ENCODE measurements at places on chromosomes 7 and 10. TPM values are rescaled to one million over a fixed set of nuclear protein-coding genes. Genes with fewer than 3 reads are reported as not detected.

The ZNF425 gene
- 0.78 TPM for total RNA-seq

The LIPN gene
- not detected for total RNA-seq

The OR2A42 gene
- not detected for total RNA-seq

The EPO gene
- total RNA-seq: not detected

The CFTR gene
- total RNA-seq: 0.19 TPM

The ITGB8 gene
- 1.5 TPM for total RNA-seq

The ACTL6B gene
- not detected for total RNA-seq

The PHYHIPL gene
- 0.19 TPM for total RNA-seq

The SEC61A2 gene
- 14.5 TPM for total RNA-seq

The CCL24 gene
- not detected for total RNA-seq

The SH2B2 gene
- 3.1 TPM for total RNA-seq

The FOXP2 gene
- total RNA-seq: 1.9 TPM

The ZNF746 gene
- total RNA-seq: 9.2 TPM

The SORCS3 gene
- not detected for total RNA-seq

The EVX1 gene
- total RNA-seq: not detected

The CCDC71L gene
- 7.0 TPM for total RNA-seq

The TWIST1 gene
- 1.2 TPM for total RNA-seq

The ZNF398 gene
- 7.4 TPM for total RNA-seq

The COL1A2 gene
- 170 TPM for total RNA-seq

The AKR1D1 gene
- total RNA-seq: not detected

The WDR11 gene
- 19.6 TPM for total RNA-seq

The HTR5A gene
- total RNA-seq: not detected
